ENCODE measurements at places on chromosomes 4 and X. TPM values are rescaled to one million over a fixed set of nuclear protein-coding genes. Genes with fewer than 3 reads are reported as not detected.

CSAG1 gene
- total RNA-seq = not detected

FAM149A gene
- total RNA-seq = 10.8 TPM

RGN gene
- 2.4 TPM for total RNA-seq

ADAM29 gene
- total RNA-seq = not detected

UGT2A3 gene
- total RNA-seq = not detected

PARM1 gene
- 0.63 TPM for total RNA-seq

OTC gene
- total RNA-seq = not detected

STPG2 gene
- 0.18 TPM for total RNA-seq

MAGEB2 gene
- not detected for total RNA-seq

ABRAXAS1 gene
- total RNA-seq = 14.8 TPM

RHOXF1 gene
- total RNA-seq = not detected

PCDH7 gene
- total RNA-seq = 172 TPM

ABHD18 gene
- 2.9 TPM for total RNA-seq

ODAPH gene
- total RNA-seq = not detected

SYP gene
- total RNA-seq = 0.18 TPM

TCEAL9 gene
- 225 TPM for total RNA-seq

TXK gene
- 0.25 TPM for total RNA-seq

F8A3 gene
- total RNA-seq = 0.72 TPM

IL2RG gene
- not detected for total RNA-seq

SMIM10L2A gene
- 0.33 TPM for total RNA-seq

GUCY1A1 gene
- total RNA-seq = 0.09 TPM

TSPAN6 gene
- 32.5 TPM for total RNA-seq

FANCB gene
- 12.7 TPM for total RNA-seq

PITX2 gene
- total RNA-seq = 0.18 TPM

CNGA1 gene
- not detected for total RNA-seq

PRMT9 gene
- 16.6 TPM for total RNA-seq

IBSP gene
- not detected for total RNA-seq

AWAT2 gene
- total RNA-seq = under 0.01 TPM

BEX3 gene
- total RNA-seq = 678 TPM

SPACA5 gene
- total RNA-seq = not detected

DCAF12L2 gene
- total RNA-seq = not detected

TLL1 gene
- 1.5 TPM for total RNA-seq

KIAA1210 gene
- total RNA-seq = not detected

KDR gene
- total RNA-seq = 2.5 TPM

TLR10 gene
- total RNA-seq = not detected

CNKSR2 gene
- 0.99 TPM for total RNA-seq

MGARP gene
- 56.9 TPM for total RNA-seq

PDGFC gene
- 30.5 TPM for total RNA-seq

Data from fibroblast of the aortic adventitia (primary cell).